ENCODE measurements at places on chromosomes 6 and 20. TPM values are rescaled to one million over a fixed set of nuclear protein-coding genes. Genes with fewer than 3 reads are reported as not detected.

Gene AVP
- not detected for total RNA-seq

Gene CYP39A1
- 1.3 TPM for total RNA-seq

Gene ECT2L
- not detected for total RNA-seq

GRCh38 chr6:146297815-146298214 lies 245.8 kb upstream of the RAB32 start:
- H3K4me3 ChIP-seq, result no peak overlapping the region
- H3K36me3 ChIP-seq, result no peaks in the 10 kb centered on the region
- H3K4me1 ChIP-seq, result no peaks in the 10 kb centered on the region
- DNase-seq, result no peak
- H3K27ac ChIP-seq, result no peak overlapping the region
- H3K27me3 ChIP-seq, result no peaks in the 10 kb centered on the region

DNA sequence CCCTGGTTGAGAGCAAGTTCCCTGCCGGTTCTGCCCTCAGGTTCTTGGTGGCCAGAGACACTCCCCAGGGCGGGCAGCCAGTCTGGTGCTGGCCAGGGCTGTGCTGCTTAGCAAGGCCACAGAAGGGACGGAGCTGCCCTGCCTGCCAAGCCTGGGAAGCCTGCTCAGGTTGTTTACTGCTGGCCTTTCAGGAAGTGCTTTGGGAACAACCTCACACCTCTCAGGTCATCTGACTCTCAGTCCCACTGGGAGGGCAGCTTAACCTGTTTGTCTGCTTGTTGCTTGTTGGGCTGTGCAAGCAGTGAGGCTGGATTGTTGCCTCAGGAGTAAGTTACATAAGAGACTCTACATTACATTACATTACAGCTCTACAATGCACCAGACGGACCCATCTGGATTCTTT lies 75.8 kb upstream of the AFDN start:
- H3K27me3 ChIP-seq, result no peaks in the 10 kb centered on the region
- DNase-seq, result peak; percentile 97
- H3K36me3 ChIP-seq, result no peaks in the 10 kb centered on the region
- H3K27ac ChIP-seq, result peak overlapping the region; percentile 90
- peak overlapping the region; percentile 28 for H3K4me3 ChIP-seq
- peaks cover 12% of the 10 kb centered on the region for H3K4me1 ChIP-seq

- H3K27ac ChIP-seq, result no peak overlapping the region
- H3K4me3 ChIP-seq, result no peak overlapping the region
- H3K27me3 ChIP-seq, result no peaks in the 10 kb centered on the region
- peaks cover 4% of the 10 kb centered on the region for H3K4me1 ChIP-seq
- no peaks in the 10 kb centered on the region for H3K36me3 ChIP-seq
These were observed 535.2 kb upstream of the ID4 start for GRCh38 chr6:19301980-19302379.

- H3K4me3 ChIP-seq, result no peak overlapping the region
- H3K36me3 ChIP-seq, result peaks cover 12% of the 10 kb centered on the region
- no peak overlapping the region for H3K27ac ChIP-seq
- no peak for DNase-seq
- H3K27me3 ChIP-seq, result no peaks in the 10 kb centered on the region
These were observed 102.6 kb downstream of the ATP9A start for GRCh38 chr20:51665543-51666118.

GRCh38 chr20:36825385-36826104 lies 50.4 kb upstream of the TLDC2 start:
- H3K36me3 ChIP-seq, result no peaks in the 10 kb centered on the region
- no peaks in the 10 kb centered on the region for H3K27me3 ChIP-seq
- H3K4me1 ChIP-seq, result no peaks in the 10 kb centered on the region
- H3K27ac ChIP-seq, result no peak overlapping the region

DNA sequence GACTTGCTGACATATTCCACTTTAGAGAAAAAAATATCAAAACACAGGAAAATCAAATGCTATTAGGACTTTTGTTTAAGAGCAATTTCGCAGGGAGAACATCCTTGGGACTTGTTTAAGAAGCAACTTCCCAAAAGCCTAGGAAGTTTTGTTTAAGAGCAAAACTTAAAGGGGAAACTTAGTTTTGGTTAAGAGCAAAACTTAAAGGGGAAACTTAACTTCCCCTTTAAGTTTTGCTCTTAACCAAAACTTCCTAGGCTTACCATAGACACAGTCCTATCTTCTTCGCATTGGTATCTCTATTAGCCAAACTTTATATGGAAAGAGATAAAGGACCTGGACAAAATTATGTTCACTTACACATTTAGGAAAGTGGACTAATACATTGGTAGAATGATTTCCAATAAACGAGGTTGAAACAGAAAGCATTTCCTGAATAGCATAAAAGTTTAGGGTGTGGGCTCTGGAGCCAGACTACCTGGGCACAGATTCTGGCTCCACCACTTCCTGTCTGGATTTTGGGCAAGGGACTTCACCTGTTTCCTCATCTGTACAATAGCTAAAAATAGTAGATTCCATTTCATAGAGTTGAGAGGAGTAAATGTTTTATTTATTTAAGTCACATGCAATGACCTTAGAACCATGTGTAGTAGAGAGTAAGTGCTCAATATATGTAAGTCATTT lies 15.7 kb downstream of the PAQR8 start:
- no peak overlapping the region for H3K27ac ChIP-seq
- H3K36me3 ChIP-seq, result no peaks in the 10 kb centered on the region
- H3K4me3 ChIP-seq, result no peak overlapping the region
- no peaks in the 10 kb centered on the region for H3K27me3 ChIP-seq

DNA sequence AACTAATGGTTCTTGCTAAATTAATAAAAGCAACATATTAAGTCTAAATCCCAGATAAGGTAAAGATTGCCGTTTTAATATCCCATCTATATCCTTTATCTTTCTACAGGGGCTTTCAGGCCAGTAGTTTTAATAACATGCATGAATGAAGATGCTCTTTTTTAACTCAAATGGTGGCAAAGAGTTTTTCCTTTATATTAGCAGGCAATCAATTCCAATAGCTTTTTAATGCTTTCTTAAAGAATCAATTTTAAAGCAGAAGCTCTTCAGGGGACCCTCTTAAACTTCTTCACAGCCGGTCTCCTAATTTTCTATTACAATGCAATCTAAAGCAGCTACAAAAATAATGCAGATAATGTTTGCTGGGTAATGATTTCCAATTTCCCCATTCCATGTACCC lies 107.8 kb upstream of the HS3ST5 start:
- no peak overlapping the region for H3K4me3 ChIP-seq
- DNase-seq, result no peak
- no peaks in the 10 kb centered on the region for H3K4me1 ChIP-seq
- no peaks in the 10 kb centered on the region for H3K27me3 ChIP-seq
- H3K27ac ChIP-seq, result no peak overlapping the region
- no peaks in the 10 kb centered on the region for H3K36me3 ChIP-seq

- no peaks in the 10 kb centered on the region for H3K27me3 ChIP-seq
- peak overlapping the region; percentile 82 for H3K27ac ChIP-seq
- no peaks in the 10 kb centered on the region for H3K36me3 ChIP-seq
- DNase-seq, result peak; percentile 57
These were observed 822 bp downstream of the FOXQ1 start for GRCh38 chr6:1312473-1313367.

DNA sequence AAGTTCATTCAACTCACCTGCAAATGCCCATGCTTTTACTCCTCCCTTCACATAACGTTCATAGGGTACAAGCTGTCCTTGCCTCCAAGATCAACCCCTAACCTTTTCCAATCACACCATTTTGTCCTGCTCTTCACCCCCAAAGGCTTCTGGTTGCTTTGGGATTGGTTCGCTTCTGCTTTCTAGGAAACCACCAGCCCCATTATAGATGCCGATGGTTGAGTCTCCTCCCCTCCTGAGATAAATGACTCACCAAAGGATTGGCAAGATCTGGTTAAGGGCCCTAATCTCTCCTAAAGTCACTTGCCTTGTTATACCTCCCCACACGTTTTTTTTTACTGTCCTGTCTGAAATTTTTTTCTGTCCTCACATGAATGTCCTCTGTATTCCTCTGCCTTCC lies 311.4 kb downstream of the HACE1 start:
- no peak overlapping the region for H3K27ac ChIP-seq
- no peak for DNase-seq
- no peak overlapping the region for H3K4me3 ChIP-seq
- no peaks in the 10 kb centered on the region for H3K27me3 ChIP-seq
- H3K36me3 ChIP-seq, result no peaks in the 10 kb centered on the region

GRCh38 chr6:124872361-124873065 lies 89.7 kb upstream of the RNF217 start:
- H3K27me3 ChIP-seq, result no peaks in the 10 kb centered on the region
- no peak overlapping the region for H3K27ac ChIP-seq
- H3K4me1 ChIP-seq, result no peaks in the 10 kb centered on the region
- no peak overlapping the region for H3K4me3 ChIP-seq

DNA sequence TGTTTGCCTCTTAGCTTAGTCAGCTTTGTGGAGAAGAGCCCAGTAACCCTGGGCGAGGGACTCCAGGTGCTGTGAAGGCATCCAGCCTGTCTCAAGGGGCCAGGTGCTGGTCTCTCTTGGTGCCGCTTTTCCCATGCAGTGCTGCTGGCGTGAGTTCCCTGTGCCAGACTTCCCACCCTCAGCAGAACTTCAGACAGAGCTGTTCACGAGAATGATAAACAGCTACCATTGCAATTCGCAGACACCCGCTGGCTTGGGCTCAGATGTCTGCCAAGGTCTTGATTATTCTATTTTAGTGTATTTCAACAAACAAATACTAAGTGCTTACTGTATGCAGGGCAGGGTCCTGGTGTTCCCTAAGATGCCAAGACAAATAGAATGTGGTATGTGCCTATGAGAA lies 57.7 kb downstream of the RNF217 start:
- no peak overlapping the region for H3K4me3 ChIP-seq
- no peaks in the 10 kb centered on the region for H3K36me3 ChIP-seq
- H3K27ac ChIP-seq, result no peak overlapping the region
- H3K4me1 ChIP-seq, result peaks cover 10% of the 10 kb centered on the region

GRCh38 chr6:46850792-46851191 lies 57.6 kb downstream of the MEP1A start:
- H3K27ac ChIP-seq, result no peak overlapping the region
- H3K36me3 ChIP-seq, result no peaks in the 10 kb centered on the region
- no peak for DNase-seq
- no peak overlapping the region for H3K4me3 ChIP-seq
- H3K4me1 ChIP-seq, result peaks cover 3% of the 10 kb centered on the region
- H3K27me3 ChIP-seq, result no peaks in the 10 kb centered on the region

DNA sequence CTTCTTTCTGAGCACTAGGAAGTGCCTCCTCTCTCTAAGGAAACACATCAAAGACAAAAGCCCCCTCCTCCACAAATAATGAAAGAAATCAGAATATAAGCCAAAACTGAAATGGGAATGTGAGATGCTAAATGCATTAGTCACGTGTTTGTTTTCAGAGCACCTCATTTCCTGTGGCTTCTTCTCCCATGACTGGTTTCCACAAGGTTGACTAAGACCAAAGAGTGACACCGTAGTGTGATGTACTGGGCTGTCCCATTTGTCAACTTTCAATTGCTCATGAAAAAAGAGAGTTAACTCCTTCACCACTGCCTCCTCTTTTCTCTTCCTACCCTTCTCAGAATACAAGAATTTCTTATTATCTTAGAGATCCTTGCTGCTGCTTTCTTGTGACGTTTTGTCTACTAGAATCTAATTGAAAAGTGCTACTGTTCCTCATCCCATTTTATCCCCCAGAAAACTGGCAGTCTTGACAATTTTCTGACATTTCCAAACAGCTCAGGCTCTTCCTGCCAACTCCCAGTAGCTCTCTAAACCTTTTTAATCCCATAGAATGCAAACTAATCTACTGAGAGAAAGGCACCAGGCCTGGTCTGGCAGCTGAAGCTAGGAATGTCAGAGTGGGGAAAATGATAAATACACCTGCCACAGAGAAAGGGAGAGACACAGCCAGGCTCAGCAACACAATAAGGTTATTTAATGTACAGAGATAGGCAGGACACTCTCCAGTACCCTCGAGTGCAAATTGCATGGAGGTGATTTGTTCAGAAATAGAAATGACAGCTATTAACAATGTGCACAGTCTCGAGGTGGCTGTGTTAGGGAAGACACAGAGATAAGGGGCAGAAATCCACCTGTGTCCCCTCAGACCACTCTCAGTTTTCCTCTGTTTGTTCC lies 671.7 kb upstream of the NRSN1 start:
- no peak overlapping the region for H3K4me3 ChIP-seq
- no peaks in the 10 kb centered on the region for H3K36me3 ChIP-seq
- H3K27ac ChIP-seq, result no peak overlapping the region
- H3K4me1 ChIP-seq, result no peaks in the 10 kb centered on the region
- DNase-seq, result no peak

DNA sequence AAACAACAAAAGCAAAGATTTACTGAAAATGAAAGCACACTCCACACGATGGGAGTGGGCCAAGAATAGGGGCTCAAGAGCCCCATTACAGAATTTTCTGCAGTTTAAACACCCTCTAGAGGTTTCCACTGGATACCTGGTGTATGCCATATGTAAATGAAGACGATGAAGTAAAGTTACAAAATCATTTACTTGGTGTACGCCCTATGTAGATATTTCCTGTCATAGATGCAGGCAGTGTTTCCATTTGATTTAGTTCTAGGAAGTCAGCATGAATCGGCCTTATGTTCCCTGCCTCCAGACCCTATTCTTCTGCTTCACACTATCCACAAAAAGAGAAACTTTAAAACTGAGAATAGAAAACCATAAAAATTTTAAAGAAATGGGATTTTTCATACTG lies 404.4 kb upstream of the GJE1 start:
- H3K36me3 ChIP-seq, result no peaks in the 10 kb centered on the region
- H3K27ac ChIP-seq, result no peak overlapping the region
- no peaks in the 10 kb centered on the region for H3K4me1 ChIP-seq
- DNase-seq, result no peak
- no peaks in the 10 kb centered on the region for H3K27me3 ChIP-seq

GRCh38 chr6:37495244-37495934 lies 4.3 kb downstream of the CCDC167 start:
- H3K4me3 ChIP-seq, result no peak overlapping the region
- no peaks in the 10 kb centered on the region for H3K4me1 ChIP-seq

- no peaks in the 10 kb centered on the region for H3K4me1 ChIP-seq
- no peaks in the 10 kb centered on the region for H3K27me3 ChIP-seq
- H3K4me3 ChIP-seq, result no peak overlapping the region
- H3K27ac ChIP-seq, result no peak overlapping the region
- no peaks in the 10 kb centered on the region for H3K36me3 ChIP-seq
These were observed 187.5 kb downstream of the BACH2 start for GRCh38 chr6:90109141-90109540.

DNA sequence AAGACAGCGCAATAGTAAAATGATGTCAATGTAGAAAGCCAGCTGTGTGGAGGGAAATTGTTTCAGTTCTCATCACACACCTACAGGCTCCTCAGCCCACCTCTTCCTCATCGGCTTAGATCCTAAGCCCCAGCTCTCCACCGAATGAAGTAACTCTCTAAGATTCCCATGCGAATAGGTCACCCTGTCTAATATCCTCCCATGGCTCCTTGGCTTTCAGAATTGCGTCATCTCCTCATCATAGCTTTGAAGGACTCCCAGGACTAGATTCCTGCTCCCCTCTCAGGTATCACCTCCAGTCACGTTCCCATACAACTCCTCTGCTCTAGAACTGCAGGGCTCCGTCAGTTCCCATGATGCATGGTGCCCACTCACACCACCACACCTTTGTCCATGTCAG lies 16.2 kb upstream of the SLC22A16 start:
- no peaks in the 10 kb centered on the region for H3K4me1 ChIP-seq
- no peak for DNase-seq
- H3K36me3 ChIP-seq, result no peaks in the 10 kb centered on the region
- no peaks in the 10 kb centered on the region for H3K27me3 ChIP-seq
- no peak overlapping the region for H3K4me3 ChIP-seq
